ENCODE measurements at places on chromosomes 3 and 15.

DNA sequence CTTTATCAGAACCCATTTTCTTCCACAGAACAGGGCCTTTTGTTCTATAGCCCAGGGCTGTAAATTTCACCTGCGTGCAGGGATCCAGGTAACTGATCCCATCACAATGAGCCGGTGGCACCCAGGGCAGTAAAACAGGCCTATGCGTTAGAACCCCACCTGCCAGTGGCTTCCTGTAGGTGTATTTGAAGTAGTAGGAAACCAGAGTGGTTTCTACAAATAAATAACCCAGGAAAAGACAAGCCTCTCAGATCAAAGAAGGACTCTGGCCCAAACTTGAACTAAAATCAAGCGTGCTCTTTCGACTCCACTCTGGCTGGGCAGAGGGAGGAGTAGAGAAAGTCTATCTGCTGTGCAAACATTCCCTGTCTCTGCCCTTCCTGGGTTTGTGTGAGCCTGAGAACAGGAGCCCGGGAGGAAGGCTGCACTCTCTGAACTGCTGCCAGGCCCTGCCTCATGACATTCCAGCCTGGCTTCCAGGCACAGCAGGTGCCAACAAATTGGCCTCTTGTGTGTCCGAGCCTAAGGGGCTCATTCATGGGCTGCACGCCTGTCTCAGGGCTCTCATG lies 77.7 kb downstream of the CEMIP start:
- no peak for DNase-seq

DNA sequence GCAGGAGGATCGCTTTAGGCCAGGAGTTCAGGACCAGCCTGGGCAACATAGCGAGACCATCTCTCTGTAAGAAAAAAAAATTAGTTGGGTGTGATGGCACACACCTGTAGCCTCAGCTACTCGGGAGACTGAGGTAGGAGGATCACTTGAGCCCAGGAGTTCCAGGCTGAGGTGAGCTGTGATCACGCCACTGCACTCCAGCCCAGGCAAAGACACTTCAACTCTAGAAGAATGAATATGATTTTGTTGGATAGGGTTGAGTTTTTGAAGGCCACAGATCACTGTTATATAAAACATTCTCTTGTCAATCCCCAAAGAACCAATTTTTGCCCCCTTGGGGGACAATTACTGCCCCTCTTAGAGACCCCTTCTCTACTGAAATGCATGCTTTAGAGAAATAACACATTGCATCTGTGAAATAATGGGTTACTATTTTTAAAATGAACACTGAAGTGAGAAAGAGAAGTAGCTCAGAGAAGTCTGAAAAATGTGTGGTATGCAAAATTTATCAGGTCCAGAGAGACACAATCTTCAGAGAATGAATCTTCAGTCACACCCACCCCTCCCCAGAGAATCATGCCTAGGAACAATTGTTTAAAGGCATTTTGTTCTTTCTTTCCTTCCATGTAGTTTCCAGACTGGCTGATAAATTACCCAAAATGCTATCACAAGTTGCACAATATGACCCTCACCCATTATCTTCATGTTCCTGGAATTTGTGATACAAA lies 42.7 kb downstream of the METTL6 start:
- DNase-seq, result peak; percentile 23

DNA sequence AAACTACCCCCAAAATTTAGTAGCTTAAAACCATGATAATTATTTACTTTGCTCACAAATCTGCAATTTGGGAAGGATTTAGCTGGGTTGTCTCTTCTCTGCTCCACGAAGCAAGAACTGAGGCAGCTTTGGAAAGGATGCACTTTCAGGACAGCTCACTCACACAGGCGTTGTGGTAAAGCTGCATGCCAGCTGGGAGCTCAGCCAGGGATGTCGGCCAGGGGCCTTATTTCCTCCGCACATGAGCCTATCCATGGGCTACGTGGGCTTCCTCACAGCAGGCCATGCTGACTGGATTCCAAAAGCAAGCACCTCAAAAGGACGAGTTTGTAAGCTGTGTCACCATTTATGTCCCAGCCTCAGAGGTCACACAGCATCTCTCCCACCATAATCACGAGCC lies 301.3 kb upstream of the IGF1R start:
- no peak for DNase-seq

DNA sequence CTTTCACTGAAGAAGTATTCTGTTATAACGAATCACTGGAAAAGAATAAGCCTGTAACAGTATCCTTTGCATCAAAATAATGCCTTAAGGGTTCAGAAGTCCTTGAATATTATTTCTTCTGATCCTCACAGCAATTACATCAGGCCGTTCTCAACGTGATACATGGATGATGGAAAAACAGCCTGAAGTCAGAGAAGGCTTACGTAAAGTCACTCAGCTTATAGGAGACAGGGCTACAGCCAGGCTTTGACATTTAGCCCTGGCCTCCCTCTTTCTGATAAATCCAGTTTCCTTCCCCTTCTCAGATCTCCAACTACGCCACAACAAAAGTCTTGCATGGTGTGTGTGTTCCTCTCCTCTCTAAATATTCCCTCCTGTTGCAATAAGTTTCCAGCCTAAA lies 131.9 kb downstream of the ANO10 start:
- DNase-seq, result peak; percentile 54

- DNase-seq, result no peak
Measured at GRCh38 chr3:36677331-36678007, 86.9 kb downstream of the DCLK3 start.
